CD4-positive, alpha-beta T cell treated with Interleukin-1 beta for 1 hour (primary cell): ENCODE measurements at places on chromosomes 2 and 18.

GRCh38 chr2:211875488-211875887 lies 663.1 kb downstream of the ERBB4 start:
- no peak for DNase-seq

- DNase-seq = no peak
Measured at GRCh38 chr18:1585881-1586488, 681.3 kb downstream of the ADCYAP1 start.

DNA sequence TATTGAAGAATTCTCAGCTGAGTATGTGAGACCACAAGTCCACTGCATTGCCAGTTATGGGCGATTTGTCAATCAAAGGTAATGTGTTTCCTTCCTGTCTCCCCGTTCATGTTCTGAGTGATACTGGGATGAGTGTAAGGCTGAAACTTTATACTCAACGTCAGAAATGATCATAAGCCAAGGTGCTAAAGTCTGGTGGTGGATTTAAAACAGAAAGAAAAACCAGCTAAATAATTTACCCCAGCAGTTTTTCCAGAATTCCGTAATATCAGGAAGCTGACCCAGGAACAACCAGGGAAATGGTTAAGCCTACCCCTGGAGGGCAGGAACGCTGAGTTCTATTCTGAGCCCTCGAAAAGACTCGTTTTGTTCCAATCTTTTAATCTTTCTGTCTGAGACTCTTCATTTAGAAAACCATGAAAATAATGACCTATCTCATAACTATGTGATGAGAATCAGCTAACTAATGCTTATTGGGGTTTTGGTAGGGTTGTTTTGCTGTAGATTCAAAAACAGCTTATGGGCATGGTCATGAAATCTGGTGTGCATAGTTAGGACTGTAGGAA lies 149.6 kb downstream of the LAMA3 start:
- no peak for DNase-seq

GRCh38 chr18:76915456-76915855 lies 93.1 kb downstream of the ZNF236 start:
- DNase-seq = no peak

DNA sequence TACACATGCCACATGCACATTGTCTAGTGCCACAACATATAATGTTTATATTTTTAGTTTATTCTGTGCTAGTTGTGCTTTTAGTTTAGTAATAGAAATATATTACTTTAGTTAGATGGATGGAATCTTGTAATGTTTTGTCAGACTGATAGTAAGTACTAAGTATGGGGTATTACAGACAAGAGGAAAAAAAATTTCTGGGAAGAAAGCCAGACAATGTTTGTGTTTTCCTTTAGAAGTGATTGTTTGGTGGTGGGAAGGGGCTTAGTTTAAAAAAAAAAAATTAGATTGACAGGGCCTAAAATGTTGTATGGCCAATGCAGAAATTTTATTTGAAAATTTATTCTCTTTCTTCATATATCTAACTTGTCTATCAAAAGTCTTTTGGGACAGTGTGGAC lies 37.8 kb downstream of the ACVR2A start:
- no peak for DNase-seq

GRCh38 chr2:3192920-3193319 lies 184.7 kb downstream of the EIPR1 start:
- no peak for DNase-seq

DNA sequence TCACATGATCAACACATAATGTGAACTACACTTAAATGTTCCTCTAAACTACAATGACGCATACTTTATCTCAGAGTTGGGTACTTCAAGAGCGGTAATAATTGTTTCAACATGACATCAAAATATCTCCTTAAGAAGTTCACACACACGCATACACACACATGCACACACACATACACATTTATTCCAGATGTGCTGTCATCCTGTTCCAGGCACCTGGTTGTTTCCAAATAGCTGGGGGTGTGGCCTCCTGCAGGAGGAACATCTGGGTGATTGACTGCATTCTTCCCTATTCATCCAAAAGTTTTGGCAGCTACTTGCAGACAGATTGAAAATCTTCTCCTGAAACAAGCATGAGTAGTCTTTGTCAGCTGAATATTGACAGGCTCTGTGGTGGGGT lies 37.9 kb upstream of the PIK3C3 start:
- DNase-seq = no peak

DNA sequence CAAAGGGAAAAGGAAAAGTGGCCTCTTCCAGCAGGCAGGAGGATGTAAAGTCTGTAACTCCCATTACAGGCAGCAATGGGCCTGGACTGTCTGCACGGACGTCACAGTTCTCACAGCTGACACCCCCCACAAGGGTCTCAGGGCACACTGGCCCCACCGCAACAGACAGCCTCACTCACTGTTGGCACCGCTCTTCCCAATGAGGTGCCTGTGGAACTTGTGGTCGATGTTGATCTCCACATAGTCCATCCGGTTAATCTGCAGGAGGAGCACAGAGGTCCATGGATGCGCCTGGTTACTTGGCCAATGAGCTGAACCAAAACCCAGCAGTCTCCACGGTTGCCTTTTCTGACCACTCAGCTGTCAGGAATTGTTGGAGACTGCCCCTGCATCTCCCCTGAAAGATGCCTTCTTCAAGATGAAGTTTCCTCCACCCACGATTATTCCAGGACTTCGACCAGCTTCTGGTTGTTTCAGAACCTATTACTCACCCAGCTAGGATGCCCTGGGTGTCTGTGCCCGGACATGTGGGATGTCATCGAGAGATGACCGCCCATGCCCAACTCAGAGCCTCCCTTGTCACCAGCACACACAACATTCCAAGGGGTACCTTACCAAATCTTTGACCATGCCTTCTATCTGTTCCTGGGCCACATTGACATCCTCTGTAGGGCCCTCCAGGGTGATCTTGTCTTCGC lies 62.5 kb downstream of the HDLBP start:
- no peak for DNase-seq

DNA sequence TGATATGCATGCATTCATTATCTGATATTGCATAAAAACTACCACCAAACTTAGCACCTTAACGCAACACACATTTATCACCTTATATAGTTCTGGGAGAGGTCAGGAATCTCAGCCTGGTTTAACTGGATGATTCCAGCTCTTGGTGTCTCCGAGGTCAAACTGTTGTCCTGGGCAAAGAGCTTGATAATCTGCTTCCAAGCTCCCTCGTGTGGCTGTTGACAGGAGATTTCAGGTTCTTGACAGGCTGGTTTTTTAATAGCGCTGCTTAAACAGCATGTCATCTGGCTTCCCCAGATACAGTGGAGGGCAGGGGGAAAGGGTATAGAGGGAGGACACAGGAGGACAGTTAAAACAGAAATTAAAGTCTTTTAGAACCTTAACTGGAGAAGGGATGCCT lies 785.0 kb downstream of the CNTNAP5 start:
- DNase-seq = no peak

- DNase-seq = no peak
Measured at GRCh38 chr2:163182764-163183354, 344.3 kb upstream of the KCNH7 start.

DNA sequence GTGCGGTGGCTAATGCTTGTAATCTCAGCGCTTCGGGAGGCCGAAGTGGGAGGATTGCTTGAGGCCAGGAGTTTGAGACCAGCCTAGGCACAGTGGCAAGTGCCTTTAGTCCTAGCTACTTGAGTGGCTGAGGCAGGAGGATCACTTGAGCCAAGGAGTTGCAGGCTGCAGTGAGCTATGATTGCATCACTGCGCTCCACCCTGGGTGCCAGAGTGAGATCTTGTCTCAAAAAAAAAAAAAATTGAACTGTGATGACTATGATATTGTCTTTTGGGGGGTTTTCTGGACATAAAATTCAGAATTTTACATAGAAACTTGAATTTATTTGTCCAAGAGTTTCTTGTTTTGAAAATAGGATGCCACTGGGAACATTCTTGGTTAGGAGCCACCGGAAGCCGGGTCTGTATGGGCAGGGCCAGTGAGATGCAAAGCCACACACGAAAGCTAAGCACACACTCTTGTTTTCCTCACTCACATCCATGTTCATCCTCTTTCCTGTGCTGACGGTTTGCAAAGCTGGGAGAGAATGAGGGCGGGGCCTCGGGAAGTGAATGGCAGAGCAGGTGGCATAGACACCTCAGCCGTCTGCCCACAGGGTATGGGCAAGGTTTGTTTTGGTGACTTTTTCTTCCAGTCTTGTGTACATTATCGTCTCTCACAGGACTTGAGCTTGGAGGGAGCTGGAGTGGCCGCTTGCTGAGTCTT lies 12.6 kb downstream of the AGAP1 start:
- DNase-seq = no peak

- DNase-seq = no peak
Measured at GRCh38 chr2:11370377-11371091, 26.1 kb upstream of the ROCK2 start.

DNA sequence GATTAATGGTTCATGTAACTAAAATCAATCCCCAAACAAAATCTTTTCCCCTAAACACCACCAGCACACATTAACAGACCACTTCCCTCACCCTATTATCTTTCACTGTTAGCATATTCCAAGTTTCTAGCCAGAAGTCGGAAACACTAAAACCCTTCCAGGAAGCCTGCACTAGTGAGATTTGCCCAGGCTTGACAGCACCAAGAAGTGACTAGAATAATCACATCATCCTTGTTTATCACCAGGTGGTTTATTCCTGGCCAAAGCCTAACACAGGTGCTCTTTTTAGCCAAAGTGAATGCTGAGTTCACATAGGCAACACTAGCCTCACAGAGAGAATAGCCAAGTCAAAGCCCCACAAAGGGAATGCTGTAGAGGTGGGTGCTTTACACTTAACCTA lies 221.2 kb upstream of the HNRNPA3 start:
- no peak for DNase-seq

GRCh38 chr2:118493213-118493612 lies 354.2 kb downstream of the EN1 start:
- DNase-seq = no peak

DNA sequence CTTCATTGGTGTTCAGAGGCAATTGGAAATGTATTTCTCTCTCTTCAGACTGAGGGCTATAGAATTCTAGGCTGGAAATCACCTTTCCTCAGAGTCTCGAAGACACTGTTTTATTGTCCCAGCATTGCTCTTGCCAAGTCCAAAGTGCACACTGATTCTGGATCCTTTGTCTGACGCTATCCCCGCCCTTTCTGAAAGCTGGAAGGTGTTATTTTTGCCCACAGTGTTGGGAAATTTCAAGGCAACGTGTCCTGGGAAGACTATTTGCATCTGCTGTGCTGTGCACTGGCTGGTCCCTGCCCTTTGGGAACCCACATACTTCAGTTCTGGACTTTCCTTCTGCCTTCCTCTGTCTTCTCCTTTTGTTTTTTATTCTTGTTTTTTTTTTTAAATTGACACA lies 190.8 kb downstream of the SH3BP4 start:
- no peak for DNase-seq

- DNase-seq = no peak
Measured at GRCh38 chr2:19579461-19579860, 221.0 kb upstream of the OSR1 start.

- no peak for DNase-seq
Measured at GRCh38 chr2:15948704-15948957, 8.3 kb downstream of the MYCN start.

DNA sequence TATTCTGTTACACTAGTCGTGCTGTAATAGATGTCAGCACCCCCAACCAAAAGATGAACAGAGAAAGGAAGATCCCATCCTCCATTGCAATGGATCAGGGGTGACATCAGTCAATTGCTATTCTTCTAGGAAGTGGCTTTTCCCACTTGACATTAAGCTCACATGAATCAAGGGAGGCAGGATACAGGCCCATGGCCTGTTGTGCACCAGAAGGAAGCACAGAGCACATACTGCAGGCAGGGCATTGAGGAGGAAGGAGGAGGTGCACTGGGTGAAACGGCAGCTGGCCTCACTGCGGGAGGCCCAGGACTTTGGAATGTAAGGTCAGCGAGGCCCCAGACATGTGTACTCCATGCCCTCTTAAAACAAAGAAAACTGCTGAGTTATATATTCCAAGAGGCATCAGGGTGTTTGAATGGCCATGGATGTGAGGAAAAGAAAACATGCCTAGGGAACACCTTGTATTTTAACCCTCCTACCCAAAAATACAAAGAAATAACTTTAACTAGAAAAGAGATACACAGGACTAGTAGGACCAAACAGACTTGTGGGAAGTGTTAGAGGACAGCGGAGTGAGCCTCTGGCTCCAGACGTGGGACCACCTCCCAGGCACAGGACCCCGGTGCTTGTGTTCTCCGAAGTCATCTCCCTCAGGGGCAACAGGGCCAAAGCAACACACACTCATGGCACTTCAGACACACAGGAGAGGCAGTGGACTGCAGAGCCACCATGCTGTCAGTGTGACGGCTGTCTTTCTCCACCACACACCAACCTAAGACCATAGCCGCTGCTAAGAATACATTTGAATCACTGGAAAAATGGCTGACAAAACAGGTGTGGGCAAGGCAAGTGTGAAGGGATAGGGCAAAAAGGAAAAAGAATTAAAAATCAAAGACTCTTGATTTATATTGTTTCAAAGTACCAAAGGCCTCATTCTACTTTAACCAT lies 51.4 kb upstream of the RIOK3 start:
- DNase-seq = no peak

- no peak for DNase-seq
Measured at GRCh38 chr2:60811491-60812375, 55.7 kb downstream of the PAPOLG start.

GRCh38 chr18:13627639-13628038 lies 98.7 kb downstream of the FAM210A start:
- no peak for DNase-seq

- peak; percentile 62 for DNase-seq
Measured at GRCh38 chr2:224778474-224778877, 62.3 kb upstream of the CCDC195 start.

DNA sequence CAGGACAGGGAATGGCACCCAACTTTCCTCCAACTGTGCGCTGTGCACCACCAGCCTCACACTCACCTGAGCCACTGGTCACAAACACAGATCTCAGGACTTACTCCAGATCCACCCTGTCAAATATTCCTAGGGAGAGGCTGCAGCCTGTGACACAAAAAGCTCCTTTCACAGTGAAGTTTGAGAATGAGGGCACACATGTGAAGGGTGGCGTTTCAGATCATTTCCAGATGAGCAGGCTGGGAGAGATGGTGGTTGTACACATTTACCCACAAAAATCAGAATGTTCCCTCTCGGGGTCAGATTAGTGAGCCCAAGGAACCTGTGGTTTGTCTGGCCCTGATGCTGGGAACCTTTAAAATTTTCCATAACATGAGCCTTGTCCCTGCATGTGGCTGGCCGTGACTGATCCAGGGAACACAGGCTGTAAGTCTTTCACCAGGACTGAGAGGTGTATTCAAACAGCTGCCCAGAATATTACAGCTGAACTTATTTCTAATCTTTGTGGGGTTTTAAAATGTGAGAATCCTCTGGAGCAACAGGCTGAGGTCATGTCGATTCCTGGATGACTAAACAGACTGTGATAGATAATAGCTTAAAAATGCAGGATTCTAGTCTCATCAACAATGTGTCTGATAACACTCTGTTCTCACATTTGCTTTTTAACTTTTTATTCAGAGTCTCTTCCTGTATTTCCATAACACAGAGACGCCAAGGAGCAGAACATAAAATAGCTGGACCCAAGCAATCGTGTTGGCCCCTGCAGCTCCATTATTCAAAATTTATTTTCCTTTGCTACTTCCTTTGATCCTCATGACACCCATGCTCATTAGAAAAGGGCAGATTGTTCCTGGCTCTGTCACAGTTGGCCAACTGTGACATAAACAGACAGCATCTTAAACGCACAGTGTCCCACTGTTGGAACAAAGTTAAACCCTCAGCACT lies 35.5 kb downstream of the IL1R2 start:
- DNase-seq = no peak
